ENCODE measurements at places on chromosomes 2 and 18.

DNA sequence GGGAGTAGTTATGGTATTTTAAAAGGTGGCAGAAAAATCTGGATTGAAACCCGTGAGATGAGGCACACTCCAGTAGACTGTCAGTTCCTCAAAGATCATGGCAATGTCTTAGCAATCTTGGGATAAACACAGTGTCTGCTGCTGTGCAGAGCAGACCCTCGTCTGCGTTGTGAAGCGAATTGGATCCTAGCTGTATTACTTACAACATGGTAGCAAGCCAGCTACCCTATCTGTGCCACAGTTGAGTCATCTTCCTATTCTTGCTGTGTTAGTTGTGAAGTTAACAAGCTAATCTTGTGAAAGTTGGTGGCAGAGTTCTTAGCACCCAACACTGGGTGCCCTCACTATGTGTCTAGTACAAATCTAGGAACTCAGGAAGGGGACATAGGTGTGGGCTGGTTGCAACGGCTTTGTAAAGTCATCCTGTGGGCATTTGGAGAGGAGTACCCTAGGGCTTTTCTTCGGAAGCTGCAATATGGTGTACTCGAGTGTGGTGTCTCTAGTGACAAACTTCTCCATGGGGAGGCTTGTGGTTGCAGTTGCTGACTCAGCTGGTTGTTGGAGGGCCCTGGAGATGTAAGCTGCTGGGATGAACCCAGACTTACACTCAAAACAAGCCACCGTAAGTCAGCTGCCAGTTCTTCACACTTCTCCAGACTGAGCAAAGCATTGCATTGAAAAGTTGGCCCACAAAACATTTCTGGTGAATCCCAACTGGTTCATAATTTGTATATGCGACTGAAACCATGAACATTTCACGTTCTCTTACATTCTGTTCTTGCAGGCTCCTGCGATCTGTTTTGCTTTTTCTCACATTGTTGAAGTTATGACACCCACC is 61.5 kb downstream of the ADCYAP1 start:
- no peak for DNase-seq

DNA sequence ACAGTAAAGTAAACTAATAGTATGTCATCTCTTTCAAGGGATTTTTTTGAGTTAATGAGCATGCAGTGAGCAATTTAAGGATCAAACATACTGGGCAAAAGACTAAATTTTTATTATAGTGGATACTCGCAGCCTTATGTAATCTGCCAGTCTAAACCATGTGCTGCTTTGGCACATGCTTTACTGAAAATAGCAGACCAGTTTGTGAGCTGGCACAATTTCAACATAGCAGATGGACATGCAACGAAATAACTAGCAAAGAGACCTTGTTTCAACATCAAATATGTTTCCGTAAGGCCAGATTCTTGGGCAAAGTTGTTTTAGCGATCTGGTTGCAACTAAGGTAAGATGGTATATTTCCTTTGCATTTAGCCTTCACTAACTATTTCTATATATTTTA is 807.3 kb downstream of the NR4A2 start:
- no peak for DNase-seq

DNA sequence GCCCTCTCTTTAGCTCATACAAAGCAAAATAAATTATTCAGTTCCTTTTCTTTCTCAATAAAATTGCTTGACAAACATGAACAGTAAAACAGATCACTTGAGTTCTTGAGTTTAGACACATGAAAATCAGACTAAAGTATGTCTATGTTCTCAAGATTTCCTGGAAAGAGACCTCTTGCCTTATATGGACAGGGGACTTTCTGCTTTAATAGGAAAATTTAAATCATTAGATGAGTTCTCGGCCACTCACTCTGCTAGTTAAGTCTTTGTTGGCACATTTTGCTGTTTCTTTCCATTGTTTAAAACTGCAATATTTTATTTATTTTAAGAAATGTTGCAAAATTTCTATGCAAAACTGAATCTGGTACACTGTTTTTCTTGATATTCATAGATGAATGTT is 207.8 kb downstream of the RND3 start:
- no peak for DNase-seq

- no peak for DNase-seq
Observed at GRCh38 chr18:63603772-63604171, 16.6 kb downstream of the SERPINB13 start.

DNA sequence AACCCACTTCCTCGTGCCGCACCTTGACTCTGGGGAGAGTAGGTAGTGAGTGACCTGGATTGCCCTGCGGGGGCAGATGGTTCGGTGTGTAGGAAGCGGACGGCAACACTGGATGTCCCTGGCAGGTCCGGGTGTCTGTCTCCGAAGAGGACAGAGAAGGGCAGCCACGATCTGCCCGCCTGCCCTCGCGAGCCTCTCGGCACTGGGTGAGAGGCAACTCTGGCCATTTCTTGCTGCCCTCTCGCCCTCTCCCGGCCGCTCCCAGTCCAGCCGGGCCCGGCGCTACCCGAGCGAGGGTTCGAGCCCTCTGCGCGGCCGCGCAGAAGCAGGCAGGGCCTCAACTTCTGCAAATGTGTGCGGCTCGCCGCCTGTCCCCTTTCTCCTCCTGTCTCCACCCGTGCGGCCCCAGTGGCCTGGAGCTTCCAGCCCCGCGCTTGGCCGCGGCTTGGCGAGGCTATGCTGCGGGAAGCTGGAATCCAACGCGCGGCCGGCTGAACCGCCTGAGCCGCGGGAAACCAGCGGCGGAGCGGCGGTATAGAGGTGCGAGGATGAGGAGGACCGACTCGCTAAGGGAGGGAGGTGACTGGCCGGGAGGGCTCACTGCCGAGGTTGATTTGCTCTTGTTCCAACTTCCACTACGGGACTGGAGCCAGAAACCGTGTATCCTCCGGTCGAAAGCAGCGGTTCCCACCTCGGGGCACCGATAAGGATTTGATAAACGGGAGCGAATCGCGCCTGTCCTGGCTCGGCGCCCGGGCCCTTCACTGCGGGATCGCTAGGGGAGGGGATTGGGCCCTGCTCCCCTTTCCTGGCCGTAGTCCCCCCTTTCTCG is 1.5 kb downstream of the EPAS1 start:
- no peak for DNase-seq

GRCh38 chr18:46427216-46427995 is 229.6 kb downstream of the LOXHD1 start:
- DNase-seq = no peak

DNA sequence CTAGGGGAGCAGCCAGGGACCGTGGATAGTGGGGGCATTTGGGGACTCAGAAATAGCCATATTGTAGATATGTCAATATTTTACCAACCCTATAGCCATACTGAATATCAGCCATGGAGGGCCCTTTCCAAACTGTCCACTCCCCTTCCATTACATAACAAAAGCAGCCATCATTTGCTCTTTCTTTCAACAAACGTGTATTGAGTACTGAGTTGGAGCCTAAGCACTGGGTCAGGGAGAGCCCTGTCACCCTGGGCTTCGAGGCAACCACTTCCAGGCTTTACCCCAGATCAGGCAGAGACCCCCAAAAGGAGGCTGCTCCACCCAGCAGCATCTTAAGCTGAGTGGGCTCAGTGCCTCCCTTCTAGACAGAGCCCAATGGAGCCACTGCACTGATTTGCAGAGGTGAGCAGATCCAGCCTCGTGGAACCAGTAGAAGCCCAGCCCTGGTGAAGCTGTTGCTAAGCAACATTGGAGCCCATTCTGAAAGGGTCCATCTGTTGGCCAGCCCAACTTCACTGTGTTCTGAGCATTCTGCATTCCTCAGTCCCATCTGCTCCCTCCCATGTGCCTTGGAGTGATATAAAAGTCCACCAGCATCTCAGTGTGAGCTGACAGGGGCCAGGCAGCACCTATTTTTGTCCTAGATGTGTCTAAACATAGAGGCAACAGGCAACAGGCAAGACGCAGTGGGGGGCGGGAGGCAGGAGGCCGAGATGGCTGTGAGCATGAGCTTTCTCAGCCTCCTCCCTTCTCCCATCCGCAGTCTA is 112.1 kb downstream of the PLB1 start:
- DNase-seq = no peak

DNA sequence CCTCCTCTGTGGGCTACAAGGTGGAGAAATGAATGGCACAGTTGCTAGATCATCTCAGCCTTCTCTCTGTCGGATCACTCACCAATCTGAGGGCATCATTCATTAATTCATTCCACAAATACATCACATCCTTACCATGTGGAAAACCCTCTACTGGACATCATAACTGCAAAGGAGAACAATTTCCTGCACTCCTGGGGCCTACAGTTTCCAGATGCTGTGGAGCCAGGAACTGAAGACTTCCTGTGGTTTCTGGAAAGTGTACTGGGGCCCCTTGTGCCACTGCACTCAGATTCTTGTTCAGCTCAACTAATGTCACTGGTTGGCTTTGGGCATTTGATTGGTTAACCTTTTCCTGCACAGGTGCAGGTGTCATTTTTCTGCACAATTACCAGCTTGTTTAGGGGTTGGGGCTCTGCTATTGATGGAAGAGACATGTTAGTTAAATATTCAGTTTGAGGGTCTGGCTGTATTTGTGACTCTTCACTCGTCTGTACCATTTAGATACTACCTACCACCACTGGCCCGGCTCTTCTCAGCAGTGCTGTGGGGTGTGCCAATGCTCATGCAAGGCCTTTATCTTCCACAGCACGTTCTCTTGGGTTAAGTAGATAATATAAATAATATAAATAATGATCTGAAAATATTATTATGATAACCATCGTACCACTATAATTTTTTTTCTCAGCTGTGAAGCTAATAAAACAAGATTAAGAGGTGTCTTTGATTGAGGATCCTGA is 427.3 kb downstream of the TSN start:
- no peak for DNase-seq

DNA sequence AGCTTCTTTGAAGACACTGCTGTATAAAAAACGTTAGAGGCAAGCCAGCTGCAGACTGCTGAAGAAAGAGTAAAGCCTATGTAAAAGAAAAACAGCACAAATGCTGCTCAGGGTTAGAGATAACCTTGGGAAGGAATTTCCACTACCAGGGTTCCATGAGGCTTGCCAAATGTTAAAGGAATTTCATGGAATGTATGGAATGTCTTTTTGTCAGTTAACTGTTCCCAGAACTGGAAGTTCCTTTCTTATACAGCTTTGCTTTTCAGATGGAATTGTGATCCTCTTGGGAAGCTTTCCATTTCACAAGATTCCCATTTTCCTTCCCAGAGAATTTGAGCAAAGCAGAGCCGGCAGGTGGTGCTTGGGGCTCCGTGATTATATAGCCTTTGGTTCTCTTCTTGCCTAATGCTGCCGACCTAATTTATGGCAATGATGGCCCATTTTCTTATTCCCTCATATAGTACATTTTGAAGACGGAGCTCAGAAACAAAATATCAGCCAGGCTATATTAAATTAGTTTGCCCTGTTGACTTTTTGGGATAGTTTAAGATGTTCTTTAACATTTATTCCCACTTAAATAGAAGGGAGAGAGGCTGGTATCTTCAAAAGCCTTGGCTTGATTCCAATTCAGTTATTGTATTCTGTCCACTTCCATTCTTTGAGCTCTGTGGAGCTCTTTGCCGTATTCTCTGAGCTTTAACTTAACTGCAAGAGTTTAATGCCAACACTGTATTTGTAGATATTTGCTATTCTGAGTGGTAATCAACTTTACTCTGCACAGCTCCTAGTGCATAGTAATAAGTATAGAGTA is 162.3 kb downstream of the PHLPP1 start:
- no peak for DNase-seq

GRCh38 chr2:217976301-217976700 is 26.5 kb downstream of the TNS1 start:
- no peak for DNase-seq

GRCh38 chr2:20916604-20917286 is 93.8 kb upstream of the LDAH start:
- no peak for DNase-seq

- DNase-seq = no peak
Observed at GRCh38 chr2:229244975-229245374, 26.1 kb downstream of the PID1 start.

DNA sequence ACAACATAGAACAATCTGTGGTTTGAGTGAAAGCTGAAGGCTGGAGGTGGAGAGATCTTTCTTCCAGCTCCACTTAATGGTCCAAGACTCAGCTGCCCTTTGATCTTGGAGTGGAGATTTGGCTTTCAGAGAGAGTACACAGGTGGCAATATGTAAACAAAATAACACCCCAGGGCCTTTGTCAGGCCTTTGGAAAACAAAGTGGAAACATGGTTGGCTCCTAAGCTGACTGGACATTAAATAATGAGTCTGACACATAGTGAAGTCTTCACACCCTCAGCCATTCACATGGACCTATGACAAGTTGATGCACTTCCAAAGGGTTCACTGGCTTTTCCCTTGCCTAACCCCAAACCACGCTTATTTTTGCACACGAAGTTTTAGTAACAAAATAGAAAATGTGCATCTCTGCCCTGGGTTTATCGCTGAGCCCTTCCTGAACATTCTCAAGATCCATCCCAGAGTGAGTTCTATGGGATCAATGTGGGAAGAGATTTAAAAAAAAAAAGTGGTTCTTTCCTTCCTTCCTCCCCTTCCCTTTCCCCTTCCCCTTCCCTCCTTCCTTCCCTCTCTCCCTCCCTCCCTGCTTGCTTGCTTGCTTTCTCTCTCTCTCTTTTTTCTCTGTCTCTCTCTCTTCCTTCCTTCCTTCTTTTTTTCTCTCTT is 201.3 kb upstream of the NT5C1B start:
- DNase-seq = no peak

GRCh38 chr18:34097312-34097711 is 127.4 kb downstream of the NOL4 start:
- DNase-seq = no peak

- DNase-seq = no peak
Observed at GRCh38 chr2:223383315-223383714, 218.8 kb downstream of the SCG2 start.

DNA sequence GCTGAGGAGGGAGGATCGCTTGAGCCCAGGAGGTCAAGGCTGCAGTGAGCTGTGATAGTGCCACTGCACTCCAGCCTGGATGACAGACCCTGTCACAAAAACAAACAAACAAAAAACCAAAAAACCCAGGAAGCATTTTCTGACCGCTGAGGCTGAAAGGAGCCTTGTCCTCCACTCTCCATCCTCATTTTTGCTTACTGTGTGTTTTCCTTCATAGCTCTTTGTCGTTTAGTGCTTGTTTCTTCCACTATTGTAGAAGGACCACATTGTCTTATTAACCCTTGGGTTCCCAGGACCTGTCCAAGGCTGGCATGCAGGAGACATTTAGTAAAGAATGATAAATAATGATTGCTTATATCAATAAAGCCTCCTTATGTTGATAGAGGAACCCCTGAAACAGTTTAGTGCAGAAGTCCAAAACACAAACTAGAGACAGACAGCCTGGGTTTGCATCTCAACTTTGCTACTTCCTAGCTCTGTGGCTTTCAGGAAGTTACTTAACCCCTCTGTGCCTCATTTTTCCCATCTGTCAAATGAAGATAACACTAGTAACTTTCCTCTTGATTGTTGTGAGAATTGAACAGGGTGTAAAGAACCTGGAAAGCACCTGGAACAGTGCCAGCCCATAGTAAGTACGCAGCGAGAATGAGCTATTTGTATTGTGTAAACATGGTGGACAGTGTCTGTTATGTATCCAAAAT is 126.0 kb downstream of the LPIN1 start:
- DNase-seq = no peak

GRCh38 chr2:96951125-96951654 is 35.2 kb downstream of the FAM178B start:
- peak; percentile 49 for DNase-seq
